ENCODE measurements at places on chromosomes 11 and 22. TPM values are rescaled to one million over a fixed set of nuclear protein-coding genes. Genes with fewer than 3 reads are reported as not detected.

The MEI1 gene
- total RNA-seq, result not detected

The RAB3IL1 gene
- 12.8 TPM for total RNA-seq

The SCO2 gene
- total RNA-seq, result 5.1 TPM

The OR2AT4 gene
- total RNA-seq, result not detected

The CALCA gene
- total RNA-seq, result 0.09 TPM

The OR2D2 gene
- total RNA-seq, result not detected

The PRPF19 gene
- total RNA-seq, result 198 TPM
